Heart left ventricle (tissue), 16 donors: ENCODE measurements at places on chromosomes 12 and 14. TPM values are rescaled to one million over a fixed set of nuclear protein-coding genes. Genes with fewer than 3 reads are reported as not detected.

GRCh38 chr12:2877953-2878732 lies 1.1 kb downstream of the RHNO1 start:
- no peak for DNase-seq

DNA sequence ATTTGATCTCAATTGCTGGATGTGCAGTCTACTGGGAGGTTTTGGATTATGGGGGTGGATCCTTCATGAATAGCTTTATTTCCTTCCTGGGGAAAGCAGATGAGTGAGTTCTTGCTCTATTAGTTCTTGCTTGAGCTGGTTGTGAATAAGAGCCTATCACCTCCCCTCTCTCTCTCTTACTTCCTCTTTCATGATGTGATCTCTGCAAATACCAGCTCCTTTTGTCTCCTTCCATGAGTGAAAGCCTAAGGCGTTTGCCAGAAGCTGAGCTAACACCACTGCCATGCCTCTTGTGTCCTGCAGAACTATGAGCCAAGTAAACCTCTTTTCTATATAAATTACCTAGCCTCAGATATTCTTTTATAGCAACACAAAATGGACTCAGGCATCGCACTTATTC lies 302.7 kb downstream of the CCER1 start:
- no peak for DNase-seq

GRCh38 chr14:105050551-105050897 lies 14.7 kb downstream of the GPR132 start:
- DNase-seq: no peak

DNA sequence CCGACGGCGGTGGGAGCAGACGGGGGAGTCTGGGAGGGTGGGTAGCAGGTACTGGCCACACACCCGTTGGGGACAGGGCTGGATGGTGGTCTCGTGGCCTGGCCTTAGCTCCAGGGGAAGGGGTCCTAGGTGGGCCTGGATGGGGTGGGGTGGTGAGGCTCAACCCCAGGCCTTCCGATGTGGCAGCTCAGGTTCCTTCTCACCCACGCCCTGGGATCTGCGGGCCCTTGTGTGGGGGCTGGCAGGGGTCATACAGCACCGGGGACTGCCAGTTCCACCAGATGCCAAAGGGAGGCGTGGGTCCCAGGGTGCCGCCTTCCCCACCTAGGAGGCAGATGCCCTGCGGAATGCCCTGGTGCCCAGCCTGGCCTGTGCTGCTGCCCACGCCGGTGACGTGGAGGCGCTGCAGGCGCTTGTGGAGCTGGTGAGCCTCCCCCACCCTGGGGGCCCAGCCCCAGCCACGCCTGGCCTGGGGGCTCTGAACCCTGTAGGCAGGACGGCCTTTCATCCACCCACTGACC lies 21.0 kb downstream of the ASPG start:
- DNase-seq: peak; percentile 60

DNA sequence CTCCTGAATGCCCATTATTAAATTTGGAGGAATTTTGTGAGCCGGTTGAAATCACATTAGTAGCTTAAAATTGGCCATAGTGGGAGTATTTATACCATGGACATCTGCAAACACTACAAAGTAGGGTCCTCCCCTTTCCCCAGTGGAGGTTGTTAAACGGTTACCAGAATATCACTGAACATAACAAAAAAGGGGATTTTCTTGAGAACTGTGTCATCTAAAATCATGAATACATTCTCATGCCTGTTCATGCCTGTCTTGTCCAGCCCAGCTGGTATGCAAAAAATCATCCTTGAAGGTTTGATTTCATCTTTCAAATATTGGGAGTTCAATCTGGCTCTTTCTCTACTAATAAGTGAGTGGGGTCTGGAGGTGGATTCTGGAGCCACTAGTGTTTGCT lies 96.4 kb downstream of the OTOGL start:
- DNase-seq: no peak

- no peak for DNase-seq
These were observed 41.5 kb downstream of the IFT81 start for GRCh38 chr12:110165540-110166159.

- no peak for DNase-seq
These were observed 102.7 kb downstream of the TMEM30B start for GRCh38 chr14:61178226-61179060.

- no peak for DNase-seq
These were observed 69.0 kb upstream of the REP15 start for GRCh38 chr12:27627123-27627852.

- no peak for DNase-seq
These were observed 440 bp upstream of the ISM2 start for GRCh38 chr14:77498984-77499527.

- DNase-seq: no peak
These were observed 9.1 kb upstream of the OR6C76 start for GRCh38 chr12:55416961-55417360.

- DNase-seq: no peak
These were observed 17.8 kb upstream of the RPS6KA5 start for GRCh38 chr14:91078095-91078737.

DNA sequence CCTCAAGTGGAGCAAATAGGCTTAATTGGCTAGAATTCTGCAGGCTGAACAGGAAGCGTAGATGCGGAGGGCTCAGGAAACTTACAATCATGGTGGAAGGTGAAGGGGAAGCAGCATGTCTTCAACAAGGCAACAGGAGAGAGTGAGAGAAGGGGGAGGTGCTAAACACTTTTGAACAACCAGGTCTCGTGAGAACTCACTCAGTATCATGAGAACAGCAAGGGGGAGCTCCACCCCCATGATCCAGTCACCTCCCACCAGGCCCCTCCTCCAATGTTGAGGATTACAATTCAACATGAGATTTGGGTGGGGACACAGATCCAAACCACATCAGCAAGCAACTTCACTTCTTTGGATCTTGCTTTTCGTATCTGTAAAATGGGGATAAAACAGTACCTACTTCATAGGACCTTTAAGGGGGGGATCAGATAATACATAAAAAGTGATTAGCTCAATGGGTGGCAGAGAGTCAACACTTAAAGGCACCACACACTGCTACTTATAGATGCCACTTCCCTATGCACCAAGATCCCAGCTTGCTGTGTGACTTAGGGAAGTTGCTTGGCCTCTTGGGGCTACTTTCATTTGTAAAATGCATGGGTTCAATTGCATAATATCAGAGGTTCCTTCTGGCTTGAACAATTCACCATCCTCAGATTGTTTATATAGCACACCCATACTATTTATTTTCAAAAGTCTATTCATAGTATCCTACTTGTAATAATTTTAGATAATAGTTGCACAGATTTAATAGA lies 184.8 kb upstream of the RPH3A start:
- DNase-seq: no peak

GRCh38 chr12:131005161-131006035 lies 51.7 kb downstream of the ADGRD1 start:
- DNase-seq: no peak

DNA sequence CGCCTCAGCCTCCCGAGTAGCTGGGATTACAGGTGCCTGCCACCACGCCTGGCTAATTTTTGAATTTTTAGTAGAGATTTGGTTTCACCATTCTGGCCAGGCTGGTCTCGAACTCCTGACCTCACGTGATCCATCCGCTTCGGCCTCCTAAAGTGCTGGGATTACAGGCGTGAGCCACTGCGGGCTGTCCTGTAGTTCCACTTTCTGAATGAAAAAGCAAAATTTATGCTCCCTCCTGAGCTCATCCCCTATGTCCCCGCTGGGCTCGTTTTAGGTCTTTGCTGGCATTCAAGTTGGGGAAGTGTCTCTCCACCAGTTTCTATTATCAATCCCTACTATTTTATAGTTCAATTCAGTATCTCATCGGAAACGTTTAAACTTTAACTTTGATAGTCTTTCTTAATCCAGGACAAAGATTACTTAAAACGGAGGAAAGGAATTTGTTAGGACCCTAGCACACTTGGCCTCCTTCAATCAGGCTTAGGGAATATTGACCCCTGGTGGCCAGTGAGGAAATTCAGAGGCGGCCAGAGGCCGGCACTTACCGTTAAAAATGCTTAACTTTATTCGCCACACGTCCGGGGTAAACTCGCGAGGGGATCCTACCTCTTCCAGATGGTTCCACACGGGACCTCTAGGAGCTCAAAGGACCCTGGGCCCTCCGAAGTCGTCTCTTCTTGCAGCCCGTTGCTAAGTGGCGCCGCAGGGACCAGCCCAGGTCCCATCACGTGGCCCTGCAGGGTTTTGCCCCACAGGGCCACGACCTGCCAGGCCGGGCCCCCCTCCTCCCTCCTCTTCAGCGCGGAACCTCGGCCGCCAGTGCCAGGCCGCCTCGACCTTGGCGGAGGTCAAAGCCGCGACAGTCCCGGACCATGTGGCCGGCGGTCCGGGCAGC lies 11.4 kb upstream of the DNAL1 start:
- no peak for DNase-seq

GRCh38 chr14:101889366-101889765 lies 75.0 kb upstream of the DYNC1H1 start:
- no peak for DNase-seq

DNA sequence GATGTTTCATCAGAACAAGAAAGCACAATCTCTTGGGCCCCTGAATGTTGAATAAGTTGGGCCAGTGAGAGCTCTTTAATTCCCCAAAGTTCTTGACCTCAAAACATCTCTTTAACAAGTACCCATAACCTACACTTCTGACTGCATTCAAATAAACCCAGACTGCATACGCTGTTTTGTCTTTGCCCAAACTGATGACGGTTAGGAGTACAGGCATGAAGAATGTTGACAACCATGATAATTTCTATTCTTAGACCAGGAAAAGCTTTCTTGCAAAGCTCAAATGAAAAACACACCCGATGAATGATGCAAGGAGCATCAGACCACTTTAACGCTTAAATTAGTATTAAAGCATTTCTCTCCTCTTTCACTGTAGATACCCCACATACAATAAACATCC lies 11.7 kb upstream of the RAB3IP start:
- no peak for DNase-seq

GRCh38 chr14:31920989-31921650 lies 156.0 kb upstream of the ARHGAP5 start:
- DNase-seq: no peak

DNA sequence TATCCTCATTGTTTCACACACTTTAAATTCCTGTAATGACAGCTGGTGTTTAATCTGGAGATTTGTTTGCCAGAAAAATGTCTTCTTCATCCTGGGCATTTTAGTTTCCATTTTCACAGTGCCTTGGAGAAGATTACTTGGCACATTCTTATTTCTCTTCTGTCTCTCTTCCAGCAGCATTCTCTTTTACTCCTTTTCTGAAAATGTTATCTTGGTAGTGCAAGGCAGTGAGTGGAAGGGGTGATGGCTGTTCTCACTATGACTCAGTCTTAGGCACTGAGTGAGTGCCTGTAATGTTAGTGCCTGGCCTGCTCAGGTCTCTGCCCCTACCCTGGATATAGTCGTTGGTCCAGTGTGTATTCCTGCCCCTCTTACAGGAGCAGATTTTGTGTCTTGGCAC lies 13.1 kb downstream of the CLECL1 start:
- DNase-seq: no peak

Gene LBHD2
- not detected for total RNA-seq

Gene CCDC38
- not detected for total RNA-seq

Gene FAM186B
- total RNA-seq: 0.71 TPM

Gene DHRS4
- 25.1 TPM for total RNA-seq

Gene PRKD1
- total RNA-seq: 3.7 TPM

Gene BDKRB2
- 1.1 TPM for total RNA-seq

Gene RAB15
- total RNA-seq: 19.9 TPM

Gene ASIC1
- 1.3 TPM for total RNA-seq

Gene FOS
- total RNA-seq: 19.5 TPM

Gene PRB2
- not detected for total RNA-seq
